SW480 (cell line): ENCODE measurements at places on chromosomes 5 and 9.
A peak's percentile ranks its signal among the peaks of the same experiment; 100 is the strongest.

DNA sequence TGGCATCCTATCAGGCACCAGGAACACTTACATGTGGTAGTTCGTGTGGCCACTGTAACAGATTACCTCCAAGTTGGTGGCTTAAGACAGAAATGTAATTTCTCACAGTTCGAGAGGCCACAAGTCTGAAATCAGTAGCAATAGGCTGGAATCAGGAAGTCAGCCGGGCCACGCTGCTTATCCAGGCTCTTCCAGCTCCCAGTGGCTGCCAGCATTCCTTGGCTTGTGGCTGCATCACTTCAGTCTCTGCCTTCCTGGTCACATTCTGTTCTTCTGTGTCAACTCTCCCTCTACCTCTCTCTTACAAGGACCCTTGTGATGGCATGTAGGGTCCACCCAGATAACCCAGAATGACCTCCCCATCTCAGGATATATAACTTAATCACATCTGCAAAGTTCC is 78.7 kb upstream of the MSX2 start:
- no peak for DNase-seq

- DNase-seq: no peak
These were observed 91.4 kb downstream of the ADAMTS12 start for GRCh38 chr5:33800241-33800950.

- DNase-seq: peak; percentile 63
These were observed 28.7 kb upstream of the MEGF9 start for GRCh38 chr9:120742951-120743416.

DNA sequence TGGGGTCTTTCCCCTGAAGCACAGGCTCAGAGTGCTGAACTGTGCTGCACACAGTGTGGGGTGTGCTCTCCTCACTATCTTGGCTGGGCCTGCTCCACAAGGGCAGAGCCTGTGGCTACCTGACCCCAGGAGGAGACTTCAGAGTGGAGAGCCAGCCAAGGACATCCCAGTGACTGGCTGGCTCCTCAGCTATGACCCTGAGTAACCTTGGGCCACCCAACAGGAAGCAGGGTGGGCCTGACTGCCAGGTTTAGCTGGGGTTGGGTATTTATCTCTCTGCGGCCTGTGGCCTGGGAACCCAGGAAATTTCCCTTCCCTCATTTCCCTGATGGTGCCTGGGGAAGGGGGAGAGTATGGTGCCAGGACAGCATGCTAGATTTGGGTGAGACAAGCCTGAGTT is 2.1 kb upstream of the EEIG1 start:
- DNase-seq: no peak

- DNase-seq: no peak
These were observed 110.4 kb upstream of the SLC27A6 start for GRCh38 chr5:128854931-128855330.

DNA sequence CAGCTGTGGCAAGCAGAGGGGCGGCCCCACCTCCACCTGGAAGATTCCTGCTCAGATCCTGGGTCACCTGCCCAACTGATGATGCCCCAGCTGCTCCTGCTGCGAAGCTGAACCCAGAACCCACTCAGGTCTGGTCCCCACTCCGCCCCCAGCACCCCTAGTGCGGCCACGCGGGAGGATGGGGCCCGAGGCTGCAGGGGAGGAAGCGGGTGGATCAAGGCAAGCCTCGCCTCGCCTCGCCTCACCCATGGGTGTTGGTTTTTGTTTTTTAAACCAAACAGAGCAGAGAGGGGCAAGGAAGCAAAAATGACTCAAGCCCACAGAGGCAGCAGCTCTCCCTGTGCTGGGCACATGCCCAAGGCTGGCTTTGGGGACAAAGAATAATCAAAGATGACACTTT is 23.2 kb downstream of the ABO start:
- no peak for DNase-seq

- no peak for DNase-seq
These were observed 64.8 kb downstream of the DPYSL3 start for GRCh38 chr5:147445090-147445489.

DNA sequence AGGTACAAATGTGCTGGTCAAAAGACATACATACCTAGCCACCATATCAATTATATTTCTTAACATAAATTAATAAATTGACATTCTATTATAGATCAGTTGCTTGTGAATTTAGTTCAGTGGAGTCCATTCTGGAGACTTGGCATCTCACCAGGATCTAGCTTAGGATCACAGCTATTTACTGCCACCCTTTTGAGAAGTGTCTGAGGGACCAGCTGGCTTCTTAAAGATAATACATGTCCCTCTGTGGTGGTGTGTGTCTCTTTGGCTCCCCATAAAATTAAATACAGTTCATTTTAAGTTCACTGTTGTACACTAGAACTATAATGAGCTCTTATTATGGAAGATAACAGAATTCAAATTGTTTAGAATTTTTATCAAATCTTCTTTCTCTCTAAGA is 290.7 kb downstream of the PRELID2 start:
- DNase-seq: no peak

GRCh38 chr9:93204470-93205043 is 20.6 kb downstream of the WNK2 start:
- DNase-seq: no peak

- DNase-seq: peak; percentile 59
These were observed 33.1 kb upstream of the HTR4 start for GRCh38 chr5:148687427-148687826.

GRCh38 chr5:100299261-100299660 is 235.9 kb upstream of the FAM174A start:
- DNase-seq: no peak

DNA sequence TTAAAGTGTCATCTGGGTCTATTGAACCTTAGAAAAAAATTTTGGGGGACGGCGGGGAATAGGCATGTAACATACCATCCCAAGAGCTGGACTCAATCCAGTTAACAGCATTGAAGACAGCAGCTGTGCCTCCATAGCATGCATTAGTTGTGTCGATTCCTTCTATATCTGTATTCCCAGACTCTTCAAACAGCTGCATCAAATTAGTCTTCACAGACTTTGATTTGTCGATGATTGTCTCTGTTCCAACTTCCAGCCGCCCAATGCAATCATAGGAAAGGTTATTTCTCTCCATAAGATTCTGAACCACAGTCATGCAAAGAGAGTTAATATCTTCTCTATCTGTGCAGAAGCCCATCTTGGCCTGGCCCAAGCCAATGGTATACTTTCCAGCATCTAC is 14.8 kb downstream of the HMGCS1 start:
- DNase-seq: no peak

DNA sequence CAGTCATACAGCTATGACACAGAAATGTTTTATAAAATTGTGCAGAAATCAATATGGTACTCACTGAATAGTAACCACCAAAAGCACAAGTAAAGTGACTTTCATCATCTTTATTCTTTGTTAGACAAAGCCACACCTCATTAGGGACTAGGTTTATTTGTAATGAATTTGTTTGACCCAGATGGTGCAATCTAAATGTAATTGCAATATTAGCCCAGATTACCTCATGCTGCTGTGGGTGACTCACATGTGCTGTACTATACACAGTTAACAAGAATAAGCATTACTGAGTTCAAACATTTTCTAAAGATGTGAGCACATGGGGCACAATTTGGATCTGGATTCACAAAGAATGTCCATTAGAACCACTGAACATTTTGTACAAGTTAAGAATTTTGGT is 759.3 kb upstream of the TYRP1 start:
- DNase-seq: peak; percentile 34

- DNase-seq: no peak
These were observed 97.0 kb upstream of the VLDLR start for GRCh38 chr9:2524601-2525000.

- no peak for DNase-seq
These were observed 95.1 kb downstream of the ZNF354C start for GRCh38 chr5:179154991-179155955.

GRCh38 chr5:45507178-45507577 is 189.0 kb downstream of the HCN1 start:
- no peak for DNase-seq

- no peak for DNase-seq
These were observed 117.2 kb downstream of the NRG2 start for GRCh38 chr5:139925650-139926640.

DNA sequence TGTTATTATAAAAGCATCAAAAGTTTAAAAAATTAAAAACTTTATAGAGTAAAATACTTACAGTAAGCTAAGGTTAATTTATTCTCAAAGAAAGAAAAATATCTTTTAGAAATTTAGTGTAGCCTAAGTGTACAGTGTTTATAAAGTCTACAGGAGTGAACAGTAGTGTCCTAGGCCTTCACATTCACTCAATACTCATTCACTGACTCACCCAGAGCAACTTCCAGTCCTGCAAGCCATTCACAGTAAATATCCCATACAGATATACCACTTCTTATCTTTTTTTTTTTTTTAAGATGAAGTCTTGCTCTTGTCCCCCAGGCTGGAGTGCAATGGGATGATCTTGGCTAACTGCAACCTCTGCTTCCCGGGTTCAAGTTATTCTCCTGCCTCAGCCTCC is 73.1 kb upstream of the FST start:
- DNase-seq: no peak

DNA sequence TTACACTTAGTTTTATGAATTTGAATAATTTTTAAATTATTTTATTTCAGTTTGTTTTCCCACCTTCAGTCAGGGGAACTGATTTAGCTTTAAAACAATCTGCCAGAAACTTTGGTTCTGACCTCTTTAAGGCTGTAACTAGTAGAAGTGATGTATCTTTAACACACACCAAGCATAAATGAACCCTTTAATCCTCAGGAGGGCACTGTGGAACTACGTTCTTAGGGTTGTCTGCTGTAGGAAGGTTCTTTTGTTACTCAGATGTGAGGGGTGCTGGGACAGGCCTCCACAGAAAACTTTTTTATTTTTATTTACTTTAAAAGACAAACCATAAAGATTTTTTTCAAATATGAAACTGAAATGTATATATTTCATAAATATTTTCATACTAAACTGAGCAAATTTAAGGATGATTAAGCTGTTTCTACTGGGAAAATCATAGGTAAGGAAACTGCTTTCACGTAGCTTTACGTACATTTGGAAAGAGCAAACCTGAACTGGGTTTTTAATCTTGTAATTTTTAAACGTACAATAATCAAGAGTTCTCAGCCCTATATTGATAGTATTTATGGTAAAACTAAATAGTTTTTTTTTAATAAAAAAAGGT is 5.3 kb downstream of the KLF4 start:
- DNase-seq: peak; percentile 77

DNA sequence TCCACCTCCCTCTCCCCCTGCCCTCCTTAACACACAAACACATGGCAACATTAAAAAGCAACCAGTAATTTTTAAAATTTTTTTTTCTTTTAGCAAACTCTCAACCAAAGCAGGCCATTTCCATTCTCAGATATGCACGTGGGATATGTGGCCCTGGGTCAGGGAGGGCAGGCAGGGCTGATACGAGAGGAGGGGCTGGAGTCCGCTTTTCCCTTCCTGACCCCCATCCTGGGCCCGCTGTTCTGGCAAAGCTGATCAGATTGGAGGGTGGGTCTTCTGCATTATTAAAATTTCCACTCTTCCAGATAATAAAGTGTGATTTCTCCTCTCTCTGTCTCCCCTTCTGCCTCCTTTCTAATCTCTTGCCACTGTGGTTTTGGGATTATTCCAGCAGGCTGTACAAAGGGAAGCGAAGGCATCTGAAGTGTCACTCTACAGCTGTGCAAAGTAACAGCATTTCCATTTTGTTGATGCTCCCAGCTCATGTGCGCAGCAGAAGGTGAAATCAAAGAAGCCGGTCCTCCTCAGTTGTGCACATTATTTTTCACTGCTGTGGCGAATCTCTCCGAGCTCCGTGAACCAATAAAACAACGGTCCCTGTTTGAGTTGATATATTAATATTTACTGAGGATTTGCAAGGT is 12.0 kb downstream of the IRX1 start:
- no peak for DNase-seq

DNA sequence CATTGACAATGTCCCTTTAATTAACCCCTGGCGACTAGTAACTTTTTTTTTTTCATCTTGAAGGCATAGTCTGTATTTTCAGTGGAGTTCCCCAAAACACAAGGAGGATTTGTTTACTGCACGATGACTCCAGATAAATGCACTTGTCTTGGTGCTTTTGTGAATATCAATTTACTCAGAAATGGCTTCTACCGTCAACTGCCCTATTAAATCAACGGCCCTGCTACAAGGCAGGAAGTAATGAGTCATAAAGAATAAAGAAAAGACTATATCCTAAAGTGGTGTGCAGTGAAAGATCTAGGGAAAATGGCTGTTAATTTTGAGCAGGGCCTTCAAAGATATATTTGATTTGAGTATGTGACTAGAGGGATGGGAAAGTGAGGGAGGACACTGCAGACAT is 388.3 kb upstream of the CHD1 start:
- DNase-seq: no peak

GRCh38 chr5:149110406-149110805 is 30.9 kb upstream of the ABLIM3 start:
- no peak for DNase-seq

GRCh38 chr5:88715503-88715902 is 167.5 kb downstream of the MEF2C start:
- no peak for DNase-seq

GRCh38 chr9:127557998-127558546 is 54.0 kb upstream of the STXBP1 start:
- no peak for DNase-seq
